Mesendoderm (in vitro differentiated cells): ENCODE measurements at places on chromosomes 13 and 19.

- no peak for DNase-seq
These were observed 38.1 kb downstream of the NUFIP1 start for GRCh38 chr13:44951184-44951583.

- peak; percentile 61 for DNase-seq
These were observed 1.7 kb downstream of the MPV17L2 start for GRCh38 chr19:18194554-18195238.

DNA sequence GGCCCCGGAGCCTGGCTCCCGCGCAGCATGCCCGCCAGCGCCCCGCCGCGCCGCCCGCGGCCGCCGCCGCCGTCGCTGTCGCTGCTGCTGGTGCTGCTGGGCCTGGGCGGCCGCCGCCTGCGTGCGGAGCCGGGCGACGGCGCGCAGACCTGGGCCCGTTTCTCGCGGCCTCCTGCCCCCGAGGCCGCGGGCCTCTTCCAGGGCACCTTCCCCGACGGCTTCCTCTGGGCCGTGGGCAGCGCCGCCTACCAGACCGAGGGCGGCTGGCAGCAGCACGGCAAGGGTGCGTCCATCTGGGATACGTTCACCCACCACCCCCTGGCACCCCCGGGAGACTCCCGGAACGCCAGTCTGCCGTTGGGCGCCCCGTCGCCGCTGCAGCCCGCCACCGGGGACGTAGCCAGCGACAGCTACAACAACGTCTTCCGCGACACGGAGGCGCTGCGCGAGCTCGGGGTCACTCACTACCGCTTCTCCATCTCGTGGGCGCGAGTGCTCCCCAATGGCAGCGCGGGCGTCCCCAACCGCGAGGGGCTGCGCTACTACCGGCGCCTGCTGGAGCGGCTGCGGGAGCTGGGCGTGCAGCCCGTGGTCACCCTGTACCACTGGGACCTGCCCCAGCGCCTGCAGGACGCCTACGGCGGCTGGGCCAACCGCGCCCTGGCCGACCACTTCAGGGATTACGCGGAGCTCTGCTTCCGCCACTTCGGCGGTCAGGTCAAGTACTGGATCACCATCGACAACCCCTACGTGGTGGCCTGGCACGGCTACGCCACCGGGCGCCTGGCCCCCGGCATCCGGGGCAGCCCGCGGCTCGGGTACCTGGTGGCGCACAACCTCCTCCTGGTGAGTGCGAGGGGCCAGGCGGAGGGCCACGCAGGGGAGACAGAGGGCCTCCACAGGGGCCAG is at the start of gene KL:
Gene KL, plus strand, starts transcription at position 10 of the 909 bp plus-strand sequence. Its CDS starts 18 bp downstream, at position 28.
- peak; percentile 51 for DNase-seq

DNA sequence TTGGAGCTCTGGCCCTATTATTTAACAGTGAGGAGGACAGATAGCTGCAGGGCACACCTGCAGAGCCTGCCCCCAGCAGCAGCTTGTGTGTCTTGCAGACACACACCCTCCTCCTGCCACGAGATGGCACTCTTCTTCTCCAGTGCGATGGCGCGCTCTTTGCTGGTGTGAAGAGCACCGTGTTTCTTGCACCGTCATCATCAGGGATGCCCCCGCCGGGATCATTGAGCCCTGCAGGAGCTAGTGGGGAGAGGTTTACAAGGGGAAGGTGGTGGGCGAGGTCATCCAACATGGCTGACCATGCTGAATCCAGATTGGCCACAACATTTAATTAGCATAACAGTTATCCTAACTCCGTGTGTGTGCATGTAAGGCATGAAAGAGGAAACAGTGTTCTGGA is 105.6 kb downstream of the RAB20 start:
- DNase-seq = peak; percentile 99

GRCh38 chr13:28494778-28495537 is at the start of gene FLT1:
Gene FLT1, minus strand, starts transcription at chr13:28495128. Its CDS starts 285 bp downstream, at chr13:28494843.
- DNase-seq = peak; percentile 91

- peak; percentile 29 for DNase-seq
These were observed 799.7 kb downstream of the DACH1 start for GRCh38 chr13:71067165-71067815.

DNA sequence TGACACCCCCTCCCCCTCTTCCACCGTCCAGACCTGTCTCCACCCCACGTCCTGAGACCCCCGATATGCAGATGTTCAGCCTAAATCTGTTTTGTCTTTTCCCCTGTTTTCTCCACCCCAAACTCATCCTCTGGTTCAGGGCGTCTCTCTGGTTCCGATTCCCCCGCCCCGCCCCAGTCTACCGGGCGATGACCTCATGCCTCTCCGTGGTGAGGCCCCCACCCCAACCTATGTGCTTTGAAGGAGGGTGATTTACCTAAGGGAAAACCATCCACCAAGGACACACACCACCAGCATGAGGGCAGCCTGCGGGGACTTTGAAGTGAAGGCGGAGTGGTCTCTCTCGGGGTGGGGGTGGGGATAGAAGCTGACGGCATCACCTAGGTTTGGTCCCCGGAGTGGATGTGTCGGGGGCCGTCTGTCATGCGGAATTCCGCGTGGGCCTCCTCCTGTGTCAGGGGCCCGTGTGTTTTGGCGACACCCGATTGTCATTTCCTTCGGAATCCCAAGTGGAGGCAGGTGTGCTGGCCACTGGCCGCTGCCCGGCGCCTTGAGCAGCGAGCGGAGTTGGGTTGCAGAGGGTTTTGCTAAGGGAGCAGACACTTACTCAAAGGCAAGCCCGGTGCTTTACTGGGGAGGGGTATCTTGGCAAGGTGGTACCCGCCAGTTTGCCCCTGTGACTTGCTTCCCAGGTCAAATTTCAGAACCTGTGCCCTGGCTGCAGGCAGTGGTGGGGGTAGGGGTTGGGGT is 1.4 kb downstream of the FZR1 start:
- peak; percentile 69 for DNase-seq

DNA sequence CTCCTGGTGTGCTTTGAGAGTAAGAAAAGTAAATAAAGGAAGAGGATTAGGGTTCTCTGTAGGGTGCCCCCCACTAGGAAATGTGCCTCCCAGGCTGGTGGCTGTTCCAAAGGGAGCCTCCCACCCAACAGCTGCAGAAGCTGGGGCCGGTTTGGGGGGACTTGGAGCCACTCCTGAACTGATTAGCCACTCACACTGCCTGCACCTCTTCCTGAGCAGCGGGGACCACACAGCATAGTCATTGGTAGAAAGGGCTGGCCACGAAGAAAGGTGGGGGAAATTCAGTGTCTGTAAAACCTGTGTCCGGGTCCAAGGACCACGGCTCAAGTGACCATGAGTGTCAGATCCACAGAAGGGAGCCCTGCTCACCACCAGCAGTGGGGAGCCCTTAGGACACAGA is 55.6 kb downstream of the SPACA7 start:
- no peak for DNase-seq

DNA sequence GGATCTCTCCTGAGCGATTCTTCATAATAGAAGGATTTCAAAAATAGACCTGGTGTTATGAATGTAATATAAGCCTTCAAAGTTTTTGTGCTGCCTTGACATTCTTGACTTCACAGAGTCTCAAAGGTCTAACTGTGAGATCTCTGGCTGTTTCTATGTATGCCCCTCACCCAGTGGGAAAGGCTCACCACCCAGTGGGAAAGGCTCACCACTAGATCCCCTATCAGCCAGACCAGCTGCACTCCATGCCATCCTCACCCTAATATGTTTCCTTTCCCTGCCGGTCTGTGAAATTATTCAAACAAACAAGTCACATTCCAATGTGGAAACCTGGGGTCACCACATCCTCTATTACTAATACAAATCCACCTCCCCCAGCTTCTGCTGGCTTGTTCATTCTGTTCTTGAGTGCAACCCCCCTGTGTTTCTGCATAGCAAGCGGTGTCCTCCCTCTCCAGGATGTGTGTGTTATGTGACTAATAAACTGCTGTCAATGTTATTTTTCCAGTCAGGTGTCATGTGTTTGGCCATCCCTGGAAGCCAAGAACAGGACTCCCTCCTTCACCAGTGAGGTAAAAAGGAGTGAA is 13.8 kb upstream of the SLITRK1 start:
- no peak for DNase-seq
